Karpas-422 (cell line): ENCODE measurements at places on chromosomes 1 and 21. TPM values are rescaled to one million over a fixed set of nuclear protein-coding genes. Genes with fewer than 3 reads are reported as not detected.

The S100A2 gene
- not detected in 2 replicates for total RNA-seq

The CD84 gene
- total RNA-seq, result 14.4 and 29.4 TPM in 2 replicates

The PLEKHA6 gene
- 0.30 TPM in 1 of 2 replicates, not detected in the other for total RNA-seq

The IQGAP3 gene
- 0.75 and 1.5 TPM in 2 replicates for total RNA-seq

DNA sequence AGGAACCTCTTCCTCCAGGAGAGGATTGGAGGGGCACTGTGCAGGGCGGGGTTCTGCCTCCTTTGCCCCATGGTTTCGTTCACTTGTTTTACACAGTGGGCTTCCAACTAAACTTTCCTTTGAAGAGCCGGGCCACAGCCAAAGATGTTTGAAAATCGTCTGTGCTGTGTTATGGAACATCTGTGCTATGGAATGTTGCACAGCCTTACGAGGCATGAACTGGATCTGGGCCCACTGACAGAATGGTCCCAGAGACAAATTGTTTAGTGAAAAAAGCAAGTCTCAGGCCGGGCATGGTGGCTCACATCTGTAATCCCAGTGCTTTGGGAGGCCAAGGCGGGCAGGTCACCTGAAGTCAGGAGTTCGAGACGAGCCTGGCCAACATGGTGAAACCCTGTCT, 12.6 kb upstream of the MEF2D start:
- peaks cover 3% of the 10 kb centered on the region for H3K4me1 ChIP-seq
- no peak overlapping the region for H3K4me3 ChIP-seq
- no peaks in the 10 kb centered on the region for H3K27me3 ChIP-seq
- H3K27ac ChIP-seq, result no peak overlapping the region
- H3K36me3 ChIP-seq, result no peaks in the 10 kb centered on the region

DNA sequence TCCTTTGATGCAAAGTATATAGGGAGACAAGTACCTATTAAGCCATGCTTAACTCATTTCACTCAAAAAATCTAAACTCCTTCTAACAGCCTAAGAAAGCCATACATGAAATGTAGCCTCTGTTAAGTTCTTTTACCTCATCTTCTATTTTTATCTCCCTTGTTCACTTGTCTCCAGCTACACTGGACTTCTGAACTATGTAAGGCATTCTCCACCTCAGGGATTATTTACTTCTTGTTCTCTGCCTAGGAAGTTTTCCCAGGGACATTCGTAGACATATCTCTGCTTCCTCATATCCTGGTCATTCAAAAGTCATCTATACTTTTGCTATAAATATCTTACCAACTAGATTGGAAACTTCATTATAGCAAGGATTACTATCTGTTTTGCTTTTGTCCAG, 96.9 kb downstream of the COP1 start:
- peaks cover 31% of the 10 kb centered on the region for H3K36me3 ChIP-seq
- no peaks in the 10 kb centered on the region for H3K4me1 ChIP-seq
- no peak for DNase-seq
- no peak overlapping the region for H3K27ac ChIP-seq
- no peak overlapping the region for H3K4me3 ChIP-seq
- H3K27me3 ChIP-seq, result no peaks in the 10 kb centered on the region

DNA sequence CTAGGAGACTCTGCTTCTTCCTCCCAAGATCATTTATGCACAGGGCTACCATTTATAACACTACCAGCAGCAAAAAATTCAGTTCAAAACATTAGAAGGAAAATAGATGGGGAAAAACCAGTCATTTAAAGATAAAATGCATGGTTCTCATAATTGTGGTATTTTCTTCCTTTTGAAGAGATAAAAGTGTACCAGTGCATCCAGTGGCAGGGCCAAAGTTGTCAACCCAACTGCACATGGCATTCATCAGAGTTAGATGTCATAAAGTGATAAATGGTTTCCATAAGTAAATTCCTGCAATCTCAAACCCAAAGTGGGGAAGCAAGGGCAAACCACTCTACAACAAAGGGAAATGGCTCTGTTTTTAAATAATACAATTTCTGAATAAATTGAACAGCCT, 119.1 kb upstream of the DMRTA2 start:
- H3K4me3 ChIP-seq, result no peak overlapping the region
- H3K27ac ChIP-seq, result no peak overlapping the region
- no peaks in the 10 kb centered on the region for H3K27me3 ChIP-seq
- no peaks in the 10 kb centered on the region; the same call in 1 of the 2 replicates for H3K36me3 ChIP-seq
- no peak for DNase-seq

DNA sequence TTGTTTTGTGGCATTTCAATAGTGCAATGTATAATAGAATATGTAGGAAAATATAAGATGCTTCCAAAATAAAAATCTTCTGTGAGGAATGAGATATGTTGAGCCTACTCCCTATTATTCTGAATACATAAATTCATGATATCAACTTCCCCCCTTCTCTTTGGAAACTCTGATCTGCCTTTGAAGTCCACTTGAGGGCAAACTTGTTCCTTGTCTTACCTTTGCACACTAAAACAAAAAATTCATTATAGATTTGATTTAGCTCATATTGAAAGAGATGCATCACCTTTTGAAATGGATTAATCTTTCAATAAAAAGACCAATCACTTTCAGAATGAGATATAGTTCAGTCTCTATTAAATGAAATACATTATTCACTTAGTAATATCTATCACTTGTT, 580.7 kb upstream of the ADGRL4 start:
- H3K36me3 ChIP-seq, result no peaks in the 10 kb centered on the region
- H3K27me3 ChIP-seq, result no peaks in the 10 kb centered on the region
- no peak overlapping the region for H3K27ac ChIP-seq
- no peak overlapping the region for H3K4me3 ChIP-seq
- H3K4me1 ChIP-seq, result no peaks in the 10 kb centered on the region

DNA sequence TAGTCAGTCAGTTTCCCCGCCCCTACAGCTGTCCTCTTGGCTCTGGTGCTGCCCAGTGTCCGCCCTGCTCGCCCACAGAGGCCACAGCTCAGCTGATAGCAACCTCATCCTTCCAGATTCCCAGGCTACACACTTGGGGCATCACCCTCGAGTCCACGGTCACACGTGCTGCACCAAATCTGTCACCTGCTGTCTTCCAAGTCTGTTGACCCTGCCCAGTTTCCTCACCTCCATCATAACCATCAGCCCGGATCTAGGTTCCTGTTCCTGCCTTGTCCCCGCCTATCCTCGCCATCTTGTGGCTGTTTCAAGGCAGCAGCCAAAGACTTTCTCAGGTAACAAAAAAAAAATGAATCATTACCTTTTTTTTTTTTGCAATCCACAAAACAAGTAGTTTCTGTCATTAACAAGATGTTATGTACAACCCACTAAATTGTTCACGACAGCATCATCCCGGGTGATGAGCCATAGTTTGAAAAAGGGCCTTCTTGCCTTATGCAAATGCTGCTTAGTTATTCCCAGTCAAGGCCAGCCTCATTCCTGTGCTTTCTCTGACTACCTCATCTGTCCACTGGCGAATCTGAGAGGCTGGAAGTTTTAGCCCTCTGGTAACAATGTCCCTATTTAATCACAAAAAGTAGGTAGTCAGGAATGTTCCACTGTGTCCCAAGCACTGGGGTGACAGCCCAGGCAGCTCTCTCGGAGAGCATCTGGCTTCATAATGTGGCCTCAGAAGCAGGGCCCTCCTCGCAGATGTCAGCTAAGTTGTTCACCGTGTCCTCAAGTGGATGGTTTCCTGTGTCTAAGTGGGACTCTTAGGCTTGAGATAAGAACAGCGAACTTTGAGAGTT, 4.9 kb upstream of the MIIP start:
- 0 out of 2 replicates have a peak, but pooled peaks cover 5% of the 10 kb centered on the region for H3K36me3 ChIP-seq
- no peak overlapping the region for H3K27ac ChIP-seq
- no peak overlapping the region for H3K4me3 ChIP-seq
